ENCODE measurements at places on chromosomes 16 and 17. TPM values are rescaled to one million over a fixed set of nuclear protein-coding genes. Genes with fewer than 3 reads are reported as not detected.

Gene CRYM
- total RNA-seq: 3.7 TPM

Gene TSEN54
- total RNA-seq: 18.8 TPM

Gene TAC4
- not detected for total RNA-seq

Gene RNF43
- total RNA-seq: 0.56 TPM

Gene OTOP3
- total RNA-seq: not detected

GRCh38 chr16:55035956-55036355 lies 105.3 kb downstream of the IRX5 start:
- no peak overlapping the region for H3K27ac ChIP-seq
- no peaks in the 10 kb centered on the region for H3K36me3 ChIP-seq
- peaks cover 2% of the 10 kb centered on the region for H3K27me3 ChIP-seq
- H3K4me1 ChIP-seq: peaks cover 3% of the 10 kb centered on the region
- H3K4me3 ChIP-seq: no peak overlapping the region

DNA sequence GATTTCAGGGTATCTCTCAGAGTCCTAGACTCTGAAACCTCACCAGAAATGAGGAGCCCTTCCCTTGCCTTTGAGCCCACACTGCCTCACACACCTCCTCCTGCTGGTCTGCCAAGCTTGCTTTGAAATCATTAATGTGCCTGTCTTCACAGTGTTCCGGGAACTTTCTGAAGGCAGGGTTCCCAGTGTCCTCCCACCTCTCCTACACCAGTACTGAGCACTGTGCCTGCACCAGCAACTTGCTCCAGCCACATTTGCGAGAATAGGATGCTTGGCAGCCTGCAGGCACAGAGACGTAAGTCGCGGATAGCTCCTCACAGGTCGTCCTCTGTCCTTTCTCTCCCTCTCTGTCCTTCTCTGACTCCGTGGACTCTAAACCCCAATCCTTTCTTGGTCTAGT lies 408.4 kb upstream of the EEF2KMT start:
- H3K4me1 ChIP-seq: no peaks in the 10 kb centered on the region
- DNase-seq: no peak
- H3K27me3 ChIP-seq: peaks cover 5% of the 10 kb centered on the region
- H3K36me3 ChIP-seq: peaks cover 3% of the 10 kb centered on the region

DNA sequence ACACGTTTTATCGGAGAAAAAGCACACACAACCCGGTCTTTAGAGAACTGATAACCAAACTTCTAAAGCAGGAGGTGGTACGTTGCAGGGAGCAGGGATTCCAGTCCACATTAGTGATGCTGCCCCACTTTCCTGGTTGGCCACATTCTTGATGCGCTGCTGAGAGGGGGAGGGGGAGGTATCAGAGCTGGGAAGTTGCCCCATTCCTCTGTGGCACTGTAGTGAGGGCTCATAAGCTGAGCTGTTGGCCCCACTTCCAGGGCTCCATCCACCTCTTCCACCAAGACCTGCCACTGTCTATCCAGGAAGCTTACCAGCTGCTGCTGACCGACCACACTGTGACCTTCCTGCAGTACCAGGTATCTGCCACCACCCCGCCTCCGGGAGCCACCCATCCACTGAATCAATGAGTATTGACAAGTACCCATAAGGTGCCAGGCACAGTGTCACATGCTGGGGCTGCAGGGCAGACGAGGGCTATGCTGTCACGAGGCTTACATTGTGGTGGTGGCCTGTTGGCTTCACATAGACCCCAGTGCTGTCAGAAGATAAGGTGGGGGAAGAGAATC lies 1.1 kb downstream of the TSEN54 start:
- H3K4me3 ChIP-seq: peak overlapping the region; percentile 91
- no peak for DNase-seq
- peaks cover 8% of the 10 kb centered on the region for H3K27me3 ChIP-seq
- H3K27ac ChIP-seq: peak overlapping the region; percentile 22

- no peaks in the 10 kb centered on the region for H3K27me3 ChIP-seq
- peak overlapping the region; percentile 48 for H3K27ac ChIP-seq
Observed at GRCh38 chr16:74480150-74481029, 59.1 kb upstream of the CLEC18B start.

DNA sequence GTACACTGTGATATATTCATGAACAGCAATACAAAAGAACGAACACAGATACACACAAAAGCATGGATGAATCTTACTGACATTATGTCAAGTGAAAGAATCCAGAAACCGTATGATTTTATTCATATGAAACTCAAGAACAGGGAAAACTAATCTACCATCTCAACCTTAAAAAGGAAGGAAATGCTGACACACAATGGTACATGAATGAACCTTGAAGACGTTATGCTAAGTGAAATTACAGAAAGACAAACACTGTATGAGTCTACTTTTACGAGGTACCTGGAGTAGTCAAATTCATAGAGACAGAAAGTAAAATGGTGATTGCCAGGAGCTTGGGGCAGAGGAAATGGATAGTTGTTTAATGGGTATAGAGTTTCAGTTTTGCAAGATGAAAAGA lies 8.7 kb upstream of the PRKCB start:
- peaks cover 14% of the 10 kb centered on the region for H3K4me1 ChIP-seq
- no peak for DNase-seq
- H3K27ac ChIP-seq: no peak overlapping the region
- H3K36me3 ChIP-seq: peaks cover 2% of the 10 kb centered on the region

DNA sequence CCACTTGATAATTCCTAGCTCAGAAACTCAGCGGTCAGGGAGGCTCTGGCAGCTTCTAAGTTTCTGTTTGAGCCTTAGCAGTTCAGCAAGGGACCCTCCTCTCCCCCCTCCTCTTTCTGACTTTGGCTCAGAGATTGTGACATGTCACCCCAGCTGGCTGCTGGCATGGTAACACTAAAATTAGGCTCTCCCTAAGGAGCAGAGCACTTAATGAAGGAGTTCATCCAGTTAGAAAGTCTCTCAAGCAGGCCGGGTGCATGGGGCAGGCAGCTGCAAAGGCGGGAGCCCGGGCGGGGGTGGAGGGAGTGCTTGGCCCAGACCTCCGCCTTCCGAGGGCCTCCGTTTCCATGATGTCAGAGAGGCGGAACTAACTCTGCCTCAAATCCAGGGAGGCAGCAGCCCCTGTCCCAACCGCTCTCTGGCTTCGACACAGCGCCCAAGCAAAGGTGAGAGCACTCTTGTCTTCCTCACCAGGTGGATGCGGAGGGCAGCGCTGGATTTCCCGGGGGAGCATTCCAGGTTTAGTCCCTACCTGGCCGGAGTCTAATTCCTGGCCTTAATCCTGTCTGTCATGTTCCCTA lies 128.0 kb upstream of the PLCG2 start:
- no peak overlapping the region for H3K4me3 ChIP-seq
- no peak for DNase-seq
- H3K27me3 ChIP-seq: peaks cover 12% of the 10 kb centered on the region
- H3K36me3 ChIP-seq: peaks cover 16% of the 10 kb centered on the region
- no peak overlapping the region for H3K27ac ChIP-seq

DNA sequence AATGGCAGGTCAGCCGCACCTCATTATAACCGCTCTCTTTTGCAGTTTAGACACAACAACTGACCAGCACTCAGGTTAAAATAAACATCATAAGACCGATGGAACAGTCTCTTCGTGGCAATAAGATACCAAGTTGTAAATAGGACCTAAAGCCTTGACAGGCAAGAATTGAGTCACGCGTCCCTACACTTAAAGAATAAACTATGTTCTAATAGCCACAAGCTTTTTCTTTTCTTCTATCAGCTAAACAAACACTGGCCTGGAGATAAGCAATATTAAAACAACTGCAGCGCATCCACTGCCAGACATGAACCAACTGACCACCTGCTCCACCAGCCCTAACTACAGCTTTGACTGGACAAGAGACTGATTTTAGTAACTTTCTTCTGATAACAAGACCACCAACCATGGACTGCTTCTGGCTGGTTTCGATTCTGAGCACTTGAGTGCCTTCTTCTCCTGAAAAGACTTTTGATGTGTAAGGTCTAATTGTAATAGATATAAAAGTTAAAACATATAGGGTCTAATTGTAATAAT lies 17.5 kb downstream of the SLFN12L start:
- no peaks in the 10 kb centered on the region for H3K27me3 ChIP-seq
- H3K27ac ChIP-seq: no peak overlapping the region
- H3K4me3 ChIP-seq: no peak overlapping the region
- no peaks in the 10 kb centered on the region for H3K36me3 ChIP-seq
- no peaks in the 10 kb centered on the region for H3K4me1 ChIP-seq

DNA sequence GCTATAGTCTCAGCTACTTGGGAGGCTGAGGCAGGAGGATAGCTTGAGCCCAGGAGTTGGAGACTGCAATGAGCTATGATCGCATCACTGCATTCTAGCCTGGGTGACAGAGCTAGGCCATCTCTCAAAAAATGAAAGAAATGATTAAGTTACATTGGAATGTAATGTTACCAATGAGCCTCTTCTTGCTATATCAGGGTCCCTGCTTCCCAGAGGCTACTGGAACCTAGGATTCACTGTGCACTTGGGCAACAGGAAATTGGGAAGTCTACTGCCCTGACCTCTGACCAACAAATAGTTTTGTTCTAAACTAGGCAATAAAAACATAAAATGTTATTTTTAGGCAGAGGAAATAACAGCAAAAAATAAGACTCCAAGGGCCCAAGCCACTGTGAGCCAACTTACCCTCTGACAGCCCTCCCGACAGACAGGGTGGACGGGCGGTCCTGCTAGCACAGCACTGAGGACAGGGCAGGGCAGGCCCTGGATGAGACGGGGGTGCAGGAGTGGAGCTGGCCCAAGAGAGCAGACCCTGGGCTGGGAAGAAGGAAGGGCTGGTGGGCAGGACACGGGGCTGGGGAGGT lies 27.5 kb downstream of the NSMCE1 start:
- peaks cover 8% of the 10 kb centered on the region for H3K36me3 ChIP-seq
- DNase-seq: no peak
- peaks cover 58% of the 10 kb centered on the region for H3K4me1 ChIP-seq

DNA sequence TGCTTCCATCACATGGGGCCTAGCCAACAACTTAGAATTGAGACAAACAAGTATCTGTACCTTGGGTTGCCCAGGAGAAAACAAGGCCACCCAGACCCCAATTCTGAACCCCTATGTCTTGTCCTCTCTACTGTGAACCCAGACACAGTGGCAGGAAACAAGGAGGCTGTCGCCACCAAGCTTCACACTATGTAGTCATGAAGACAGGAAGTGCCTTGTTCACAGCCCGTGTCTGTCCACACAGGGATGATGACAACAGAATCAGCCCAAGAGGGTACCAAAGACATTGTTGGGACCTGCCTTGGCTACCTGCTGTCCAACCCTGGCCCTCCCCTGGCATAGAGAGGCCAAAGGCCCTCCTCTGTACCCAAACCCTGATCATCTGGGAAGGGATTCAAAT lies 84.8 kb downstream of the CDYL2 start:
- H3K4me3 ChIP-seq: no peak overlapping the region
- no peak overlapping the region for H3K27ac ChIP-seq
- peaks cover 5% of the 10 kb centered on the region for H3K36me3 ChIP-seq
- DNase-seq: no peak

DNA sequence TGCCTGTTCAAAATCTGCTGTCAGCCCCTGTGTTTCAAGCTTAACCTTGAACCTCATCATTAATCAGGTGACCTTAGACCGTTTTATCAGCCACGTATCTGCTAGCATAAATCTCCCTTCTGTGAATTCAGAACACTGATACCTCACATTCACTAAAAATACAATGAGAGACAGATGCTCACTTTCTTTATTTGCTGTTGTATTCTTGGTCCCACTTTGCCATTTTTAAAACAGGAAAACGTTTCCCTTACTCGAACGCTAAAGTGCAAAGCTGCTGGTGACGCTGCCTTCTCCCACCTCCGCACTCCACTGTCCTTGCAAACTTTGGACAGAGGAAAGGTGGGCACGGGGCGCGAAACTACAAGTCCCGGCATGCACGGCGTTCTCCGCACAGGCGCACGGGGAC lies 220 bp upstream of the ARHGAP44 start:
- peak overlapping the region; percentile 89 for H3K4me3 ChIP-seq
- no peak for DNase-seq
- peaks cover 2% of the 10 kb centered on the region for H3K27me3 ChIP-seq
- no peak overlapping the region for H3K27ac ChIP-seq

DNA sequence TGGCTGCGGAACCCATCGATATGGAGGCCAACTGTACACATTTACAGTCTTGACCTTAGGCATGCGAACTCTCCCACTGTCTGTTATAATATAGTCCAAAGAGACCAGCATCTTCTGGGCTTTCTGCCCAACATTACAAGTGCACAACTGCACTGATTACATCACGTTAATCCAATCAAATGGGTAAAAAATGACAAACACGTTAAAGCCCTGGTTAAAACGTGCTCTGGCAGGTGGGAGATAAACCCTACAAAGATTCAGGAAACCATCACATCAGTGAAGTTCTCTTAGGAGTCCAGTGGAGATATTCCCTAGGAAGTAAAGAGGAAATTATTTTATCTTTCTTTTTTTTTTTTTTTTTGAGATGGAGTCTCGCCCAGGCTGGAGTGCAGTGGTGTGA lies 23.7 kb upstream of the XYLT2 start:
- H3K4me1 ChIP-seq: peaks cover 2% of the 10 kb centered on the region
- no peak for DNase-seq
- H3K27ac ChIP-seq: no peak overlapping the region
- no peak overlapping the region for H3K4me3 ChIP-seq

GRCh38 chr16:17061326-17061725 lies 409.4 kb downstream of the XYLT1 start:
- no peaks in the 10 kb centered on the region for H3K27me3 ChIP-seq
- H3K27ac ChIP-seq: no peak overlapping the region
- no peaks in the 10 kb centered on the region for H3K4me1 ChIP-seq
- H3K36me3 ChIP-seq: peaks cover 4% of the 10 kb centered on the region
- H3K4me3 ChIP-seq: no peak overlapping the region

DNA sequence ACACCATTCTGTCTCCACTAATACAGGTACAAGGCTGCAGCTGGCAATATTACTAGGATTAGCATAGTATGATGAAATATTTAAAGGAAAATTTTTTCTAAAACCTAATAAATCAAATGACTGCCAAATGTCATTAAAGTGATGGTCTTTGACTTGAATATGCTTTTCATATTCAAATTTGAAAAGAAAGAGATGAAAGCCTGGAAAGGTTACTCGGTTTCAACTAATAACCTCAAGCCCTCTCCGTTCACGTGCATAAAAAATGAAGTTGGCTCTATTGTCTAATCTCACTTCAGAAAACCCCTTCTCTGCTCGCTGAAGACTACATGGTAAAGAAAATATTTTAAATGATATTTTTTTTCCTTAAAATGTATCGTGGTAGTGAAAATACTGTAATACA lies 83.2 kb downstream of the RPGRIP1L start:
- no peaks in the 10 kb centered on the region for H3K27me3 ChIP-seq
- DNase-seq: no peak

- H3K36me3 ChIP-seq: no peaks in the 10 kb centered on the region
- DNase-seq: no peak
- peaks cover 2% of the 10 kb centered on the region for H3K4me1 ChIP-seq
- H3K4me3 ChIP-seq: no peak overlapping the region
- H3K27me3 ChIP-seq: peaks cover 2% of the 10 kb centered on the region
Observed at GRCh38 chr17:333626-334396, 18.8 kb downstream of the RPH3AL start.

DNA sequence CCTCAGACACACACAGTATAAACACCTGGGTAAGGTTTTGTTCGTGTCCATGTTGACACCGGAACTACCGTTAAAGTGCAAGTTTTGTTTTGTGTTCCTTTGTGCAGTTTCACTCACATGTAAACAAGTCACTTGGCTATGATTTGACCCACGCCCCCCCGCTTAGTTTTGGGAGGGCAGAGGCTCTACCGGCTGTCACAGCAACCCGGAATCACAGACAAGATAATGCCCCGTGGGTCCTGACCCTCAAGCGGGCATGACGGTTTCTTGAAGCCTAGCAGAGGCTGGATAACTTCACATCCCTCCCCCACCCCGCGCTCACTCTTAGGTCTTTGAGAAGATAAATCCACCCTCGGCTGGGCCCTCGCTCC lies 1.7 kb downstream of the RASD1 start:
- H3K27me3 ChIP-seq: peaks cover 13% of the 10 kb centered on the region
- no peak overlapping the region for H3K27ac ChIP-seq
- no peak for DNase-seq
- H3K36me3 ChIP-seq: peaks cover 12% of the 10 kb centered on the region
- peaks cover 9% of the 10 kb centered on the region for H3K4me1 ChIP-seq
- peak overlapping the region; percentile 62 for H3K4me3 ChIP-seq

Measured in endothelial cell (in vitro differentiated cells).